Activated T-cell treated with anti-CD3 and anti-CD28 coated beads, Interleukin-2, amount 50 U/mL, for 48 hours (primary cell): ENCODE measurements at places on chromosomes 1 and 21.

GRCh38 chr1:36070349-36070748 lies 13.5 kb upstream of the TEKT2 start:
- DNase-seq = no peak

- DNase-seq = no peak
These were observed 10.5 kb downstream of the ZMYM4 start for GRCh38 chr1:35278886-35279554.

DNA sequence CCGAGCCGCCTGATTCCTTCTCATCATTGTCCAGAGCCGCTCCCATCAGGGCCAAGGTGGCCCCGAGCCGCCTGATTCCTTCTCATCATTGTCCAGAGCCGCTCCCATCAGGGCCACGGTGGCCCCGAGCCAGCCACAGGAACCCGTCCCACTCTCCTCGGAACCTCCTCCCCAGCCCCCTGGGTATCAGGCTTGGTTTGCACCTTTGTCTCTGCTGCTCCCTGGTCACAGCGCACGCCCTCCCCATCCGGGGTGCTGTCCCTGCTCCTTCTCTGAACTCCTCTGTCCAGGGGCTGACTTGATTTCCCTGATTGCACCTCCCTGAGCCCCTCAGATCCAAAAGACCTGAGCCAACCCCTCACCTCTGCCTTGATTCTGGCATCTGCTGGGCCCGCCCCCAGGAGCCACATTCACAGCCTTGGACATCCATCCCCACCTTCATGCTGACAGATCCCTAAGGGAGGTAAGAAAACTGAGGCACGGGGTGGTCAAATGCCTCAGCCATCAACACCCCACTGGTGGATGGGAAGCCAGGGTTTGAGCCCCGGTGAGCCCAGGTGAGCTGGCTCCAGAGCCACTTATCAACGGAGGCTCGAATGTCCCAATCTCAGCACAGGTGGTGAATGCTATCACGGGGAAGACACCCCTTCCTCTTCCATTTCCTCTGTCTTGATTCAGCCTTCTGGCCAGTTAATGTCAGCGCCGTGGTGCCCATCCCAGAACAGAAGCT lies 25.6 kb upstream of the COL18A1 start:
- no peak for DNase-seq

- DNase-seq = no peak
These were observed 83.2 kb downstream of the PLXNA2 start for GRCh38 chr1:208161005-208161404.

GRCh38 chr1:5821540-5822176 lies 170.6 kb downstream of the NPHP4 start:
- no peak for DNase-seq

DNA sequence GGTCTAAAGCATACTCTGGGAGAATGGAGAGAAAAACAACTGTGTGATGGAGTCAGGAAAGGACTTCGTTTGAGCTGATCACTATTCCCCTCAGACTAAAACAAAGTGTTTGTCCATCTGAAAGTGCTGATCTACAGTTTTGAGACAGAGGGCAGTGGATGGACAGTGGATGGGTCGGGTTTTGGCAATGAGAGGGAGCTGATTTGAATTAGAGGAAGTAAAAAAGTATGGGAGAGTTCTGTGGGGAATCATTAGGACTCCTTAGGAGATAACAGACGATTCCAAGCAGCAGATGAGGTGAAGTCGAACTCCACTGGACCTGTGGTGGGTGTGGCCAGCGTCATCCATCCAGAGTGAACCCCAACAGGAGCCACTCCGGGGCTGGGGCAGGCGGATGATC lies 62.3 kb downstream of the PTGS2 start:
- no peak for DNase-seq

DNA sequence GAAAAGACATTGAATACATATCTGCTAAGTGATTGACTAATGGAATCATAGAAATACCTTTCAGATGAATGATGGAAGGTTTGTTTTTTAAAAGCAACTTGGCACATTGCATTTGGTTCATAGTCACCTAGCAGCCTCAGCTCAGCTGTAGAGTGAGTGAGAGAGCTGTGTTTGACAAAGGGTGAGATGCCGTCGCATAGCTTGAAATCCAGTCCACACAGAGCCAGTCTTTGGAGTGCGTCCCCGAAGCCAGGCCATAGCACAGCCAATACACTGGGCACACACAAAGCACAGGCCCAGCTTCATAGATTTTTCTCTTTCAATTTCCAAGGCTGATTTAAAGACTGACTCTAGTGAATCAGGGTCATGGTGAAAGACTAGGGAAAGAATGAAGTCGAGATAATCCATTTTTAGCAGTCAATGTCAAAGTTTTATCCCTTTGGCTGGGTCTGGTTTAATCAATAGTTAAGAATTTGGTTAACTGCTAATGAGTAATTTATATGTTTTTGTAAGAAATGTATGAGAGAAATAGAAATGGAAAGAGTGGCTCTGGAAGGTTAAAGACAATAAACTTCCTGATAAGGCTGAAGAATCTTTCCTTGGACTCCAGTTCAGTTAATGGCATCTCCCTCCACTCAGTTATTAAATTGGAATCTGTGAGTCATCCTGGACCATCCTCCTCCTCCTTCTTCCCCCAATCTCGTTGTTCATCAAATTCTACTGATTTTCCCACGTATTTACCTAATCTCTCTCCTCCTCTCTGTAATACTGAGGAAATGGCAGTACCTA lies 101.2 kb upstream of the IRF2BP2 start:
- DNase-seq = no peak

DNA sequence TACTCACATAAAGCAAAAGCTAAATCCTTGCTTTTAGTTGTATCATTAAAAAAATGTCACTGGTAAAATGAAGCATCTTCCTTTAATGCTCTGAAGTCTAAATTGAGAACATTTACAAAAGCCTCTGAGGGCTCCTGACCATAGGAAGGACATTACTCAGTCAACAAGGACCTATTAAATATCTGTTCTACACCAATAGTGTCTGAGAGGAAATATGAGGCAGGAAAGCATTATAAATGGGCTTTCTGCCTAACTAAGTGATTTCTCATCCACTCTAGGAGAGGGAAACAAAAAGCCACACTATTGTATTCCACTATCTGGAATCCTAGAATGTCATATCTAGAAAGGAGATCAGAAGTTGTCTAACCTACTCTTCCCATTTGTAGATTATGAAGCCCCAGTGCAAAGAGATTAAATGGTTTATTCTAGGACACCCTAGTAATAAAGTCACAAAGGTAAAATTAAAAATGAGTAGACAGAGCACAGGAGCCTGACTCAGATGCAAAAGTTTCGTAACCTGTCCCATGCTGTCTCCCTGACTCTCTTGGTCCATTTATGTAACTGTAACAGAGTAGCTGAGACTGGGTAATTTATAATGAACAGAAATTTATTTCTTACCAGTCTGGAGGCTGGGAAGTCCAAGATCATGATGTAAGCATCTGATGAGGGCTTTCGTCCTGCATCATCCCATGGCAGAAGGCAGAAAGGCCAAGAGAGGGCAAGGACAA lies 17.6 kb downstream of the RGS1 start:
- DNase-seq = no peak

GRCh38 chr1:110508028-110508940 lies 10.7 kb downstream of the KCNA10 start:
- no peak for DNase-seq

- no peak for DNase-seq
These were observed 124.5 kb downstream of the CRB1 start for GRCh38 chr1:197392541-197392940.

GRCh38 chr1:85494074-85494903 lies 29.3 kb upstream of the DDAH1 start:
- no peak for DNase-seq

GRCh38 chr1:234125283-234125682 lies 220.8 kb downstream of the SLC35F3 start:
- peak; percentile 49 for DNase-seq

GRCh38 chr1:186404454-186405051 lies 28.9 kb downstream of the ODR4 start:
- DNase-seq = no peak

- DNase-seq = no peak
These were observed 3.8 kb downstream of the LDLRAD2 start for GRCh38 chr1:21815724-21816321.

DNA sequence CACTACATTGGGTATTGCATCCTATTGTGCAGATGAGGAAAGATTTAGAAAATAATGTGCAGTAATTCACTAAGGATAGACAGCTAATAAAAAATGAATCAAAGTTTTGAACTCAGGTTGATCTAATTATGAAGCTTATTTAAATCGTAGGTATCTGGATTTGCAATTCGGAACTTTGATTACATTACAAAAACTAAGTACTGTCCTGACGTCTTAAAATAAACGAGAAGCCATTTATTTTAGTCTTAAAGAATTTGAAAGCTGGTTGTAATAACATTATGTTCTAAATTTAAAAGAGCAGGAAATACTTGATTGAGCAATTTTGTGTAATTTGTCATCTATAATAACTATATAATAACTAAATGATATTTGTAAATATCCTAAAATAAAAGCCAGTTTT lies 235.9 kb downstream of the TPR start:
- DNase-seq = no peak

GRCh38 chr1:94537254-94537653 lies 4.3 kb downstream of the F3 start:
- DNase-seq = no peak

GRCh38 chr1:200174525-200175295 lies 147.2 kb downstream of the NR5A2 start:
- no peak for DNase-seq

- no peak for DNase-seq
These were observed 2.4 kb downstream of the CCDC17 start for GRCh38 chr1:45621501-45621836.

- no peak for DNase-seq
These were observed 6.9 kb upstream of the ANGPTL3 start for GRCh38 chr1:62590255-62590969.

DNA sequence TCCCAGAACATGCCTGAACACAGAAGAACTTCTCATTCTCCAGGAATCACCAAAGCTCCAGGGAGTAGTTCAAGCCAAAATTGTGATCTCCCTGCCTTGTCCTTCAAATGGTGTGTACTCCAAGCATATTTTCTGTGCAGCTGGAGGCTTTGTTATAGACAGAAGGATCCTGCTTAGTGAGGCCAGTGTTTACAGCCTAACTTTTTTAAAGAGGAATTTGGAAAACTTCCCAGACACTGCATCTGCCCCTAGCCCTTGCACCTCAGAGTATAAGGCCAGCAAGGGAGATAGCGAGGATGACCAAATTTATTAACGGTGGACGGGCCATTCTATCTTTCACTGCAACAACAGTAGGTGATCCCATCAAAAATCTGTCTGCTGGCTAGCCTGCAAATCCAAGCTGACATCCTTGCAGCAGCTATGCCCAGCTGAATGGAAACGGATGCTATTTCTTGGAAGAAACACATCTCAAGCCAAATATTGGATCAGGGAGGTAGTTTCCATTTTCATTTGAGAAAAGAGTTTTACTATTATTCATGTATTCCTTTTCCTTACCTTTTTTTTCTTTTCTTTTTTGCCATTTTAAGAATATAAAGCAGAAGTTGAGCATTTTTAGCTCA lies 249.8 kb downstream of the USH2A start:
- DNase-seq = no peak

- DNase-seq = peak; percentile 1
These were observed 43.3 kb upstream of the LRP8 start for GRCh38 chr1:53371121-53371666.

- DNase-seq = peak; percentile 82
These were observed 16.6 kb downstream of the RHBG start for GRCh38 chr1:156385534-156386031.

DNA sequence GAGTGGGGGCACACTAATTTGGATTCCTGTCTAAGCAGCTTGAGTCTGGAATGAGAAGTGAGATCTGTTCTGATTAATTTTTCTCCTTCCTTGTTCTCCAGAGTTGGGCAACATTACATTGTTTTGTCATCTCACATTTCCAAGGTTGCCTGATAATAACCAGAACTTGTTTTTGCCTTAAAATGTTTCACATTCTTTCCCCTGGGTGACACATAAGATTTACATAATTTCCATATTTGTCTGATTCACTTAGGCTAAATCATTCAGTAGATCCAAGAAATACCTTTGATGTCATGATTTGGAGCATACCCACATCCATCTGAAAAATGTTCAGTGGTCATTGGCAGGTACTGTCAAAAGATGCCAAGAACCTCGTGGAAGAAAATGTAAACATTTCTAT lies 60.3 kb downstream of the XCL2 start:
- no peak for DNase-seq

DNA sequence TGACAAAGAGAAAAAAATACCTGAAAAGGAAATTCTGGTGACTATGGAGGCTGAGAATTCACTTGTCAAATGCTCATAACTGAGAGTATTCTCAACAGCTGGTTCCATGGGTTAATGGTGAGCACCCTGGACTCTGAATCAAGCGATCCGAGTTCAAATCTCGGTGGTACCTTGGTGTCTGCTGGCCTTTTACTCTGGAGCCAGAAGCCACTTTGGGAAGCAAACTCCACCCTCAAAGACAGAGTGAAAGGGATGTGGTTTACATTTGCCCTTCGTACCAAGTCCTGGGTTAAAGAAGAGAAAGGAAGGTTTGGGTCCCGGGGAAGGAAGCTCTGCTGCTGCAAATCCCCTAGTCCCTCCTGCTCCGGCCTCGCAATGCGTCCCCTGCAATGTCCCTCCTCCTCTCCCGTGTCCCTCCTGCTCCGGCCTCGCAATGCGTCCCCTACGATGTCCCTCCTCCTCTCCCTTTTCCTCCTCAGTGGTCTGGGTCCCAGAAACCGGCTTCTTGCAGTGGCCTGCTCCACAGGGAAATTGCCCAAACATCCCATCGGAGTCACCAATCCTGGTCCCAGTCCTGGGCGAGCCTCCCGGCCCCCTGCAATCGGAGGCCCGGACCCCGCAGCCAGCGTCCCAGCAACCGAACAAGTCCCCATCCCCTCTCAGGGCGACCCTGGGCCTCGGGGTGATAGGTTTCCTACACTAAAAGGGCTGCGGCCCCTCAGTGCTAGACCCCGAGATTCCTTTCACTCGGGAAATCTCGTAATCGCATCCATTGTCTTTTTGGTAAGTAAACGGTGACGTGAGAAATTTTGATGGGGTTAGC lies 129.4 kb downstream of the PPIAL4G start:
- DNase-seq = no peak

- no peak for DNase-seq
These were observed 45.8 kb upstream of the WNT2B start for GRCh38 chr1:112462953-112463279.

GRCh38 chr1:109901524-109902145 lies 9.0 kb upstream of the CSF1 start:
- no peak for DNase-seq

DNA sequence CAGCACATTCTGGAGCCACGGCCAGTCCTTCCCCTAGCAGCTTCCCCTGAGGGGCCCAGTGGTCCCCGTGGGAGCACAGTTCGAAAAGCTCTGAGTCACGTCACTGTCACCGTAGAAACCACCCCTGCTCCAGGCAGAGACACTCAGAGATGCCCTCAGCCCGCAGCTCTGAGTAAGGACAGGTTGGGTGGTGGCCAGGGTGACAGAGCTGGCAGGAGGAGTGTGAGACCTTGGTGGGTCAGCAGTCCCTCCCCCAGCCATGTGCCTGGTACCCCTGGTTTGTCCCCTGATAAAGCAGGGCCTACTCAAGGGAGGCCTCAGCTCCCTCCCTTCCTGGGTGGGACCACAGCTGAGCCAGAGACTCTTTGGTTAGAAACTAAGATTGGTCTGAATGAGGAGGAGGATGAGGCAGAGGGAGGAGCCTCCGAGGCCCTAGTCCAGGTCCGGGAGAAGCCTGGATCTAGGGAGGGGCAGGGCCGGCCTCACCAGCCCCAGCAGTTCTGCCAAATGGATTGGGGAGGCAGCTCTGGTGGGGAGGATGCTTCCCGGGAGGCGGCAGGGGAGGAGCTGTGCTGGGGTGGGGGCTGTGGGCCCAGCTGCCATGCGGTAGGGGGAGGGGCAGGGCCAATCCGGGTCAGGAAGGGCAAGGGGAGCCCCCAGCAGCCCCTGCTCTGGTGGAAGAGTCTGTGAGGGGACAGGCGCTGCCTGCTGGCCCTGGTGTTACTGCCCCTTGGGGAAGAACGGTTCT lies 55.2 kb downstream of the SLC9A1 start:
- peak; percentile 67 for DNase-seq
